ENCODE measurements at places on chromosomes 5 and 9.

GRCh38 chr5:100903039-100903887 lies at the start of gene ST8SIA4:
Gene ST8SIA4, minus strand, starts transcription at chr5:100903282. Its CDS starts 327 bp downstream, at chr5:100902955.
- peak; percentile 68 for DNase-seq

DNA sequence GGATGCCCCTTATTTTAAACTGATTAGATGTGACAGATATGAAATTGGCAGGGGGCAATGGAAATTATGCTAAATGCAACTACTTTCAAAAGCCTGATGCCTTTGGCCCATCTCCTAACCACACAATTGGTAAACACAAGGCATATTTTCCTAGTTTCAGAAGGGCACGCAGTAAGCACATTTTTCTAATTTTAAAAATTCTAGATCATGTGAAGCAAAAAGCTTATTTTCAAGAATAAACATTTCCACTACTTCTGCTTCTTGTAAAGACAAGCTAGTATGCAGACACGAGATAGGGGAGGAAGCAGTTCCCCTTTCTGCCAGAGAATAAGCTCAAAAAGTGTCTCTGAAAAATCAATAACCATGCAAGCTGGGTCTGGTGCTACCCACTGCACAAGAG lies 67.7 kb downstream of the ABCA1 start:
- DNase-seq = no peak

DNA sequence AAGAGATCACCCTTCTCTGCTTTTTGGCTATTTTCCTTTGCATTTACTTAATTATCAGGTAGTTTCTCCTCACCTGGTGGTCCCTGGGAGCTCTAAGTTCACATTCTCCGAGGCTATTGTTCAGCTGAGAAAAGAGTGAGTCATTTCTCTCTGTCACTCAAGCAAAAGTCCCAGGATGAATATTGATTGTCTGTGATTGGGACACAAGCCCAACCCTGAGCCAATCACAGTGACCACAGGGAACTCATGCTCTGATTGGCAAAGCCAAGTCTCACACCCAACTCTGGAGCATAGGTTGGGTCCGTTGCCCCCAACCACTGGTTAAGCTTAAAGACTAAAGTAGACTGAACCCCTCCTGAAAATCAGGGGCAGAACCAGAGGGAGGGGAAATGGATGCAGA lies 27.8 kb upstream of the FAT2 start:
- DNase-seq = no peak

- no peak for DNase-seq
These were observed 12.0 kb downstream of the PRKACG start for GRCh38 chr9:69001921-69002320.

- no peak for DNase-seq
These were observed 96.4 kb downstream of the GNAQ start for GRCh38 chr9:77935211-77935610.

- DNase-seq = no peak
These were observed 414.1 kb upstream of the CLINT1 start for GRCh38 chr5:158273035-158273434.

DNA sequence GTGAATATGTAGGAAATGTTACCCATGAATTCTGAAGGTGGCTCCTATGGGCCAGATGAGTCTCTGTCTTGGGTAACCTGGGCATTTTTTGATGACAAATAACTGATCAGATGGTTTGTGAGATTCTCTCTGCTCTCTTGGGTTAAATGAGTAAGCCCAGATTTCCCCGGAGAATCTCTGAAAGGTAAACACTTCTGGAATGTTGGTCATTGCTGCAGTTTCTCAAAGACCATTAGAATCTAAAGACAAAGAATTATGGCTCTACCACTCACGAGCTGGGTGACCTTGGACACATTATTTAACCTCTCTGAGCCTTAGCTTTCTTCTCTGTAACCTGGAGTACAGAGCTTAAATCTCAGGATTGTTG lies 191.2 kb downstream of the DAB2IP start:
- no peak for DNase-seq

DNA sequence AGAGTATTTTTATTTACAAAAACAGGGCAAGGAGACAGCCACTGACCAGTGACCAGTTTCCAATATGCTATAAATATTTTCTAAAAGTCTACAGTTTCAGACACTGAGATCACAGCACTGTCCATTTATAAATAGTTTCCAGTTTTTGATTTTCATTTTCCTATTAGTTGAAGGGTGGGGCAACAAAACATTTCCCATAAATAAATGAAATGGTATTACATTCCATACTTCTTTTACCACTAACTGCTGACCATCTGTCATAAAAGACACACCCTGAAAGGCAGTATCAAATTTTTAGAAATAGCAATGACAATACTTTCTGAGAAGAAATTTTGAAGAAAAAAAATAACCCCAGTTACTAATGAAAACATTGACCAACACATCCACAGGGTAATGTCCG lies 126.7 kb downstream of the ARSB start:
- DNase-seq = no peak

GRCh38 chr5:120388016-120388781 lies 75.9 kb upstream of the PRR16 start:
- no peak for DNase-seq

DNA sequence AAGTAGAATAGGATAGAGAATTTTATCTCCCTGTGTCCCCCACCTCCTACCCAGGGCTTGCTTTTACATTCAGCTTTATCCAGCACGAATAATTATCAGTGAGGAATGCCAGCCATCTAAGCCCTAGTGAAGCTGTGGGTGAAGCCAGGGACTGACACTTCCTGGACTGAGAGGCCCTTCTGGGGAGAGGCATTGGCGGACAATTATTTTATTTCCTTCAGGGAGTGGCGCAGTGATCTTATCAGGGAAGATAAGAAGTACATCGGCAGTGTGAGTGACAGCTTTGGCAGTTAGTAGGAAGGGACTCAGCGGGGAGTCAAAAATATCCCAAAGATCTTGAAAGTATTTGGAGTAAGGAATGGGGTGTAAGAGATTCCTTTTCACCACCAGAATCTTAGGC lies 34.9 kb upstream of the RPS23 start:
- no peak for DNase-seq

DNA sequence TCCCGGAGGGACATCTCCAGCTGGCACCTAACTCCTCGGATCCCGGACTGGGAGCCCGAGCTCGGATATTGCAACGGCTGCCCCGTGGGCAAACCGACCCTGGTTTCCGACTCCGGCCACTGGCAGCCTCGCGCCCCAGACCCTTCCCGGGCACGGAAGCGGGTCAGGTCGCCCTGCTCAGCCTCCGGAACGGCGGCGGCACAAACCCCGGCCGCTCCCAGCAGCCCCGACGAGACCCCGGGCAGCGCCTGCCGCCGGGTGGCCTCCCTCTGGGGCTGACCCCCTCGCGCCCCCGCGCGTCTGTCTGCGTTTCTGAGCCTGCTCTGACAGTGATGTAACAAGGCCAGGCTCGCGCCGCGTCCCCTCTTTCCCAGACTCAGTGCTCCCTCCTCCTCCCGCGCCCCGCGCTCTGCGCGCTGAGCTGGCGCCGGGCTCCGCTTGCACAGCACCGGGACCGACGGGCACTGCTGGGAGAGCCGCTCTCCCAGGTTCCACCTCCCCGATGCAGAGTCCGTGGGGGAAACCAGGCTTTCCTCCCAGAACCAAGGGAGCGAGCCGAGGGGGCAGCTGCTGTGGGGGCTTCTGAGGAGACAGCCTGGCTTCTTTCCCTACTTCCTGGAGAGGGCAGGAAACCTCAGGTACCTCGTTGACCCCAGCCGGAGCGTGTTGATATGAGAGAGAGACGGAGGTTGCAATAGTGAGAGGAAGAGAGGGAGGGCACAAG lies at the start of gene TMEM215:
TMEM215 (plus strand) TSS at position 373 of the 724 bp plus-strand sequence. CDS start 644 bp downstream, outside the sequence.
- DNase-seq = peak; percentile 28

DNA sequence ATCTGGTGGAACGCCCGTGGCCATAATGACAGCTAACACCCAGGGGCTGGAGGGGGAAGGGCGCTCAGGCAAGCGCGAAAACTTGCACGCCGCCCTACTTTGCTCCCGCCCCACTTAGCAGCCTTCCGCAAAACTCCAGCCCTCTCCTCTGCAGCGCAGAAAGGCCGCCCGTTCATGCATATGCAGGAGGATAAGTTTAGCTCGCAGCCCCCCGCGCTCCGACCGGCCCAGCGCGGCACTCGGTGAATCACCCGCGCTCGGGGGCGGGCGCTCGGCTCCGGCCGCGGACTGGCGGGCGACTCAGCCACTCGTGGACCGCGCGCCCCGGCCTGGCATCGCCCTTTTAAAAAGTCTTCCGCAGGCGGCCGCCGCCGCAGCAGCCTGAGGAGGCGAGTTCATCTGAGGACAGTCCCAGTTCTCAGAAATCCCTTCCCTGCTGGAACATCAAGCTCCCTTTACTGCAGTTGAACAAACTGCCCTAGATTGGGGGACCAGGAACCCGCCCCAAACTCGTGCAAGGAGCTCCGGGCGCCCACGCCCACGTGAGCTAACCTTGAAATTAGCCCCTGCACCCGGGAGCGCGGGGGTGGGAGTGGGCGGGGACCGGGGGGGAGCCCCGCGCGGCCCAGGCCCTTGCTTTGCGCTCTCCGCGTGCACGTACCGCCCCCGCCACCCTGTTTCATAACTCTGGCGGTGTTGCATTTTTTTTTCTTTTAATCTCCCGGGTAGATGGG lies 4.5 kb upstream of the KLF9 start:
- DNase-seq = peak; percentile 67

DNA sequence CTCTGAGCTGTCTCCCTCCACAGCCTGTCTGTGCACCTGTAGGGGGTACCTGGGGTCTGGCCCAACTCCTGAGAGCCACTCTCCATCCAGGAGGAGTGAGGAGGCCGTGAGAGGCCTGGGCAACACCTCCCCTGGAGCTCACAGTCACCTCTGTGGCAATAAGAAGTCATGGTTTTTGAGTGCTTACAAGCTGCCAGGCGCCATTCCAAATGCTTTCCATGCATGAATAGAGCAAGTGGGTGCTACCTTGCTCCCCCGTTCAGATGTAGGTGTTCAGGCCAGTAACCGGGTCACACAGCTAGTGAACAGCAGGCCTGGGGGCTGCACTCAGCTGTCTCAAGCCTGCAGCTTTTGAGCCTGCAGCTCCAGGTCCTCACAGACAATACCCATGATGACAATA lies 30.6 kb downstream of the CORO2A start:
- no peak for DNase-seq

GRCh38 chr5:142293486-142293885 lies 31.3 kb downstream of the SPRY4 start:
- no peak for DNase-seq

GRCh38 chr9:1042466-1042865 lies 7.7 kb upstream of the DMRT2 start:
- no peak for DNase-seq

DNA sequence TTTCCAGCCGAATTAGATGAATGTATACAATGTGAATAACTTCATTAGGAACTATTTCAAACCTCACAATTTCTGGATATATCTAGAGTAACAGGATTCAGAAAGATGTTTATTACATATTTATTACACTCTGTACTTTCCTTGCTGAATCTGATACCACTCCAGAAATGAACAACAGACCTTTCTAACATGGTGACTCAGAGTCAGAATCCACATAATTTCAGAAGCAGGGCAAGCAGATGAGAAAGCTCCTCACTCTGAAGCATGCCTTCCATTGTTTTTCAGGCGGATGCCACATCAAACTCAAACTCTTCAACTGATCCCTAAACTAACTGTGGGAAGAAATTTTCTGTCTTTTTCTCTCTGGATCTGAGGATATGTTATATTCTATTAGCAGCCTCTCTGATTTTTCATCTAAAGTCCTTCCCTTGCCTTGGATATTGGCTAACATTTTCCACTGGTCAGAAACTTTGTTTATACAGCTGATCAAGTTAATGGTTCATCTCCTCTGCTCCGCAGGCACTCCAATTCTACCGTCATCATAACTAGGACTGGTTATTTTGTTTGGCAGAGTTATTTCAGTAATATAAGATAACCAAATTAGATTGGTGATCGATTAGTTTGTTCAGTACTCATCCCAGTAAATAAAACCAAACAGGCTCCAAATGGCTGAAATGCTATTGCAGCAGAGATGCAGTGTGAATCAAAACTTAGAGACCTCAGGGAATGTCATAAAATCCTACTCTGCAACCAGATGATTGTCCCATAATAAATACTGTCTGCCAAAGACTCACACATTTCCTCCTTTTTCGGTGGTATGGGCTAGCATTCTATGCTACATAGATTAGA lies 556.0 kb downstream of the EBF1 start:
- DNase-seq = no peak

DNA sequence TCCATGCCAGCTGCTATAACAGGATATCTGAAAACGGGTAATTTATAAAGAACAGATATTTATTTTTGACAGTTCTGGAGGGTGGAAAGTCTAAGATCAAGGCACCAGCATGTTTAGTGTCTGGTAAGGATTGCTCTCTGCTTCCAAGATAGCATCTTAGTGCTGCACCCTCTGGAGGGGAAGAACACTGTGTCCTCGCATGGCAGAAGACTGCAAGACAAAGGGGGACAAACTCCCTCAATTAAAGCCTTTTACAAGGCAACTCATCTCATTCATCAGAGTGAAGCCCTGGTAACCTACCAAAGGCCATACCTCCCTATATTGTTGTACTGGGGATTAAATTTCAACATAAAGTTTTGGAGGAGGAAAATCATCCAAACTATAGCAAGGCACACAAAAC lies 298.9 kb upstream of the EDIL3 start:
- DNase-seq = no peak

DNA sequence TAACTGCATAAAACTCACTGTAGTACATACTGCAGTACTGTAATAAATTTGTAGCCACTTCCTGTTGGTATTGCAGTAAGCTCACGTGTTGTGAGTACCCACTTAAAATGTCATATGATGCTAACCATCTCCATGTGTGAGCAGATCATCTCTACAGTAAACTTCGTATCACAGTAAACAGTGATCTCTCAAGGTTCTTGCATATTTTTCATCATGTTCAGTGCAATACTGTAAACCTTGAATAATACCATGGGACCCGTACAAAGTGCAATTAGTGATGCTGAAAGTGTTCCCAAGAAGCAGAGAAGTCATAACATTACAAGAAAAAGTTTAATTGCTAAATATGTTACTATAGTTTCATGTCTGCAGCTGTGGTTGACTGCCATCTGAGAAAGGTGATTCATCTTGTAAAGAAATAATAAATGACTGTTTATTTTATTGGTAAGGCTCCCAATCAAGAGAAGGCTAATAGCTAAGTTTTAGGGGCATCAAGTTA lies 253.8 kb upstream of the POU5F2 start:
- DNase-seq = no peak

DNA sequence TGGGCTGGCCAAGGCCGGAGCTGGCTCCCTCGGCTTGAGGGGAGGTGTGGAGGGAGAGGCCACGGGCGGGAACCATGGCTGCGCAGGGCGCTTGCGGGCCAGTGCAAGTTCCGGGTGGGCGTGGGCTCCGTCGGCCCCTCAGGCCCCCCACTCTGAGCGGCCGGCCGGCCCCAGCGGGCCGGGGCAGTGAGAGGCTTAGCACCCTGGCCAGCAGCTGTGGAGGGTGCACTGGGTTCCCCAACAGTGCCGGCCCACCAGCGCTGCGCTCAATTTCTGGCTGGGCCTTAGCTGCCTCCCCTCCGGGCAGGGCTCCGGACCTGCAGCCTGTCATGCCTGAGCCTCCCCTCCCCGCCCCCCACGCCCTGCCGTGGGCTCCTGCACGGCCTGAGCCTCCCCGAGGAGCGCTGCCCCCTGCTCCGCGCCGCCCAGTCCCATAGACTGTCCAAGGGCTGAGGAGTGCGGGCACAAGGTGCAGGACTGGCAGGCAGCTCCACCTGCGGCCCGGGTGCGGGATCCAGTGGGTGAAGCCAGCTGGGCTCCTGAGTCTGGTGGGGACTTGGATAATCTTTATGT lies 184.2 kb downstream of the ATPSCKMT start:
- DNase-seq = no peak
